ENCODE measurements at places on chromosomes 16 and 17. TPM values are rescaled to one million over a fixed set of nuclear protein-coding genes. Genes with fewer than 3 reads are reported as not detected.

Gene KRTAP2-3
- total RNA-seq, result not detected

Gene KRTAP9-8
- total RNA-seq, result not detected

Gene PKMYT1
- total RNA-seq, result 89.7 TPM

Gene PAFAH1B1
- 191 TPM for total RNA-seq

All from A549 treated with GW870086 at 1 μM for 4 hours (cell line).